ENCODE measurements at places on chromosomes 5 and 9.

GRCh38 chr9:20043461-20043860 is 254.6 kb upstream of the SLC24A2 start:
- no peak for DNase-seq

DNA sequence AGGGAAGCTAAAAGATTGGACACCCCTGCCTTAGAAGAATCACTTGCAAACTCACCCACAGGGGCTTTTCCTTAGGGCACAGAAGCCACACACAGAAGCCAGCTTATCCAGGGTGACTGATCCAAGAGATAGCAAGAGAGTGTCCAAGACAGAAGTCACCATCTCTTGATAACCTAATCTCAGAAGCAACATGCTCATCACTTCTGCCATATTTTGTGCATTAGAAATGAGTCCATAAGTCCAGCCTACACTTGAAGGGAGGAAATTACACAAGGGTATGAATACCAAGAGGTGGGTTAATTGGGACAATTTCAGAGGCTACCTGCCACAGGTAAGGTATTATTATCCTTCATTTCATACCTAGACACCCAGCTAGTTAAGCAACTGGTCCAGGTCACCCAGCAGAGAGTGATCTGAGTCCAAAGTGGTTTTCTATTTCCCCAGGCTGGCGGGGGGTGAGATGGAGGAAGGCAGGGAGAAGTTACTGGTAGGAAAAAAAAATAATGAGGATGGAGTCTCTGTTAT is 3.7 kb upstream of the ERGIC1 start:
- DNase-seq = no peak

- no peak for DNase-seq
Observed at GRCh38 chr5:150729859-150730258, 29.0 kb downstream of the DCTN4 start.

DNA sequence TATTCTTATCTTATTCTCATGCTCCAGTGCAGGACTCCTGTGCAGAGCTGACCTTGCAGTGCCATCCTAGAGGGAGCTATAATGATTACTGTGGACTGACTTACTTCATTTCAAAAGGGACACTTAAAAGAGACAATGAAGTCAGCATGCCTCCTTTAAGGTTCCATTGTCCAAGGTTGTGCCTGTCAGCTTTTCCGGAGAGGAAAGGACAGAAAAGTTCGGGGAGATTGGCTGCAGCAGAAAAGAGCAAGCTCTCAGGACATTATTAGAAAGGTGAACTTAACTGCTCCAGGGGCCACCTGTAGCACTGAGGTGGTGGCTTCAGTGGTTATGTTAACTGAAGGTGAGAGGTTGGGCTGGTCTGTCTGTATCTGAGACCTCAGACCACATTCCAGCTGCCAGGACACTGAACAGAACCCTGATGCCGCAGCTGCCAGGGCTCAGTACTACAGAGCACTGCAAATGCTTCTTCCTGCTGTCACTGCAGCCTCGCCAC is 112.9 kb downstream of the ST8SIA4 start:
- DNase-seq = no peak

DNA sequence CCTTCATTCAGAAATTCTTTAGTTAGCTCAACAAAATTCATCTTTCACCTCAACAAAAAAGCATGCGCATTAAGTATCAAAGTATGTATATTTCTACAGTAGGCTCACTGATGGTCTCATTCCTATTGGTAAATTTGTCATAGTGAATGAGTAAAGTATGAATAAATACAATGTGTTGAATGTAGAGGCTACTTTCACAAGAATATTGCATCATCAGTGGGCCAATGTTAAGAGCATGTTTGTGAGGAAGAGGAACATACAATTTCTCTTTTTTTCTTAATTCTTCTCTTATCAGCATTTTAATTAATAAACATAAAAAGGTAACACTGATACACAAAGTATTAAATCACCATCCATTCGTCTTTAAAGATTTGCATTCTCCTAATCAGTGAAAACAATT is 505.1 kb downstream of the CETN3 start:
- DNase-seq = no peak

DNA sequence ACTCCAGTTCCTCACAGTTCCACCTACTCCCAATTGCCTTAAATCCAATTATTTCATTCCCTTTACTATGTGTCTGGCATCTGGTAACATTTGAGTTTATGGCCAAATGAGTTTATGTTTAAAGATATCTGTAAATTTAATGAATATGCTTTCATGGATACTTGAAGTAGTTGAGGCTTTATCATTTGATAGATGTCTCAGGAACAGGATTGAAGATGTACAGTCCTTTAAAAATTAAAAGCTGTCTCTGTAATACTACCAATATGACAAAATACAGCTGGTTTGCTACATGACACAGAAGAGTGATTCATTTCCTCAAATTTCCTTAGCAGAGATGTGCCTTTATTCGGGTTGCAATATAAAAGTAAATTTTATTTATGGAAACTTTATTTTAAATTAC is 2326.0 kb upstream of the ACO1 start:
- DNase-seq = no peak

GRCh38 chr5:120229036-120229435 is 235.1 kb upstream of the PRR16 start:
- no peak for DNase-seq

DNA sequence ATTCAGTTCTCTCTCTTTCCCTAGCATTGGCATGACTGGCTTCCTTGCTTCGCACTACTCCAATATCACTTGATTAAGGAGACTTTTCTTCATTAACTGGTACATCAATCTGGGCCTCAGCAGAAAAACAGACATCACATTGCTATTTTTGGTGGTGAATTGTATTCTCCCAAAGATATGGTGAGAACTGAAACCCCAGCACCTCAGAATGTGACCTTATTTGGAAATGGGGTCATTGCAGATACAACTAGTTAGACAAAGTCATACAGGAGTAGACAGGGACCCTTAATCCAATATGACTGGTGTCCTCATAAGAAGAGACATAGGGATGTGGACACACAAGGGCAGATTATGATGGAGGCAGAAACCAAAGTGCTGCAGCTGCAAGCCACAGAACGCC is 7.5 kb upstream of the RAD23B start:
- DNase-seq = no peak

DNA sequence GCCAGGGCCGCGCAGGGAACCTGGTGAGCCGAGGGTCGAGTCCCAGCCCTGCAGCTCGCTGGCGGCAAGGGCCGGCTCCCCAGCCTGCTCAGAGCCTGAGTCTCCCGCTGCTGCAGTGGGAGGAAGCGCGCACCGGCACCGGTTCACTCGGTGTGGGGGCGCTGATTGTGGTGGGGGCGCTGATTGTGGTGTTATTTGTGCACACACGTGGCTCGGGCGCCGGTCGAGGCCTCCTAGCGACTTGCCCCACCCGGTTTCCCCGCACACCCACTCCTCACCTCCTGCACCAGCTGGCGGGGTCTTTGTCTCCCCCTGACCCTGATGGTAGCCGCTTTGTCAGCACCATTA is 266.7 kb downstream of the NSG2 start:
- no peak for DNase-seq

GRCh38 chr9:121819428-121820231 is 168.2 kb downstream of the DAB2IP start:
- no peak for DNase-seq

GRCh38 chr5:151270599-151270998 is 17.6 kb downstream of the GM2A start:
- no peak for DNase-seq

Data from muscle of back (tissue), 13 donors.